ENCODE measurements at places on chromosomes 5 and 9.

DNA sequence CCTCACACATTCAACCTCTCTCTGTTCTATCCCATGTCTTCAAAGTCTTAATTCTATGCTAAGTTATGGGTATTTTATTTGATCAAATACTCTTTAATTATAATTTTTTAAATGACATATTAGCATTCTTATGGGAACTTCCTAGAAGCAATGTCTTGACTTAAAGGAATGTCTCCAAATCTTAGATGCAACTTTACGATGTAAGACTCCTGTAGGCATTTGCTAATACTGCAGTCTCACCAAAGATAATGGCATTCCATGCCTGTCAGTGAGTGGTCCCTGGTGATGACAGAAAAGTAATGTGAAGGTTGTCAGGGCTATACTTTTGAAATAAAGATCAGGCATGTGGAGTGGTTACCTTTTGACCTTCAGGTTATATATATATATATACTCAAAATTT lies 1654.2 kb upstream of the WWC1 start:
- DNase-seq: no peak

- DNase-seq: no peak
Observed at GRCh38 chr9:23825700-23826099, 340 bp downstream of the ELAVL2 start.

DNA sequence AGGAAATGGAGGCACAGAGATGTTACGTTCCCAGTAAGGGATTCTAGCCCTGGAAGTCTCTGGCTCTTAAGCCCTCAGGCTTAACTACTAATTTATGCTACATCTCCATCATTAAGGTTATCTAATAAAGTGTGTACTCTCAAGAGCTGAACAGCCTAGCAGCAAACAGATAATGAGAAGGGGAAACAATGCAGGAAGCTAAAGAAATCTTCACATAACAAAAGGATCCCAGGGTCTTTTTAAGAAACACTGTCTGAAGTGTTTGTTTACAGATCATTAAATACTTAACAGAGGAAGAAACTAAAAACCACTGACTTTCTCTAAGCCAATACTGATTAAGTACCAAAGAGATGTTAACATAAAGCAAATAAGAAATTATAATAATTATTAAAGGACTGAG lies 129.0 kb downstream of the PAPPA start:
- DNase-seq: no peak

DNA sequence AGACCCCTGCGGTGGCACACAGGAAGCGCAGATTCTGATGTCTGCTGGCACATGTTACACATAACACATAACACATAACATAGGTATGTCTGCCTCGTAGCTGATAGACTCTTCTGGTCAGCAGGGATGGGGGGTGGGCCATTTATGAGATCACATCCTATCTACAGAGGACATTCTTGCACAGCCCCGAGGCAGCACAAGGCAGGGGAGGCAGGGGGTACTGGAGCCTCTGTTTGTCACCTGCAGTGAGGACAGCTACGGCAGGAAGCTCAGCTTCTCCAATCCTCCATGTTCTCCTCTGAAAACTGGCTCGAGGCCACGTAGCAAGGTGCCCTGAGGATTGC lies 16.7 kb upstream of the MED10 start:
- DNase-seq: no peak

DNA sequence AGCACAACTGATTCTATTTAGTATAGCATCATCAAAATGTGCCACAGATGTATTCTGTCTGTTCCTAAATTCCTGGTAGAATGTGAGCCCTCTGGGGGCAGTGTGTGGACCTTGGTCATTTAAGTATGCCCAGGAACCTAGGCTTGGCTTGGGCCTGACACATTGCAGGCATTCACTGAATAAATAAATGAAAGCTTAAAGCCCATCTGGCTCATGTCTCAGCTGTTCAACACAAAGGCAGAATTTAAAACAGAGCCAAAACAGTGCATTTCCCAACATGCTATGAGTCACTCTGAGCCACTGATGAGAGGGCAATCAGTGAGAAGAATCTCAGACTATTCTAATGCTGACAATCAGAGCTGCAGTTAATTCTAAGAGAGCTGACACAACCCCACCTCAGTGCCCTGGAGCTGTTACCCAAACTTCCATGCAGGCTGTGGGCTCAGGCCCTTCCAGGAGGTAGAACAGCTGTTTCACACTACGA lies 8.1 kb downstream of the FAM193B start:
- DNase-seq: no peak

GRCh38 chr9:6433410-6433809 lies 20.4 kb downstream of the UHRF2 start:
- DNase-seq: no peak

DNA sequence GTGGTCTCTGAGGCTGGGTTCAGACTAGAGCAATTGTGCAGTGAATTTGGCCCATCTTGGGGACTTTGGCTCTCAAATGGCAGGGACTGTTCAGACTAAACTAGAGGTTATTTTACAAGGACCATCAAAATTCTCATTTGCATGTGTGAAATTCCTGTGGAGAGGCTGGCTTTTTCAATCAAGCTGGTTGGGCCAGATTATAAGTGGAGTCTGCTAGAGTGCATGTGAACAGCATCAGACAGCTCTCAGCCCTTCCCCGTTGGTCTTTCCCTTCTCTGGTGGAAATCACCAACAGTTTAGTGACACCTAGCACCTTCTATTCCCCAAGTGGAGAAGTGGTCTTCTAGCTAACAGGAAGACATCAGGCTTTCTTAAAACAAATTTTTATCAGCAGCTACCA lies 301.3 kb downstream of the CWC27 start:
- no peak for DNase-seq

- no peak for DNase-seq
Observed at GRCh38 chr5:149423049-149423793, 44.1 kb upstream of the IL17B start.

GRCh38 chr9:121138561-121138960 lies 63.1 kb downstream of the RAB14 start:
- no peak for DNase-seq

GRCh38 chr5:97844797-97845196 lies 661.8 kb upstream of the RIOK2 start:
- DNase-seq: no peak

- no peak for DNase-seq
Observed at GRCh38 chr9:135282808-135283207, 195.3 kb downstream of the OLFM1 start.

- no peak for DNase-seq
Observed at GRCh38 chr9:80218328-80218727, 646.6 kb downstream of the TLE4 start.

DNA sequence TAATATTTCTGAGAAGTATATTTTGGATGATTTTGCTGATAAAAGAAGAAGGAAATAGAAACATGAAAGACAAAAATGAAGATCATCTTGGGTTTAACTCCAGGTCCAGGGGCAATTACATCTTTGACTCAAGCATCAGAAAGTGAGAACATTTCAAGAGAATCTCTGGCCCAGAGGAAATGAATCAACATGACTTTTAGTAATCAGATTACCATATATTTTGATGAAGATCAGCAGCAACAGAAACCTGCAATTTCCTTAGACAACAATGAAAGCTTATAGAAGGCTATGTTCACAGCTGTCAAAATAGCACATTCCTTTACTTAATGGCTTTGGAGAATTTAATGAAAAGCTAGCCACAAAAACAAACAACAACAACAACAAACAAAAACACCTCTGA lies 638.1 kb downstream of the EFNA5 start:
- DNase-seq: no peak

- no peak for DNase-seq
Observed at GRCh38 chr5:76787237-76787636, 31.6 kb upstream of the F2RL1 start.

DNA sequence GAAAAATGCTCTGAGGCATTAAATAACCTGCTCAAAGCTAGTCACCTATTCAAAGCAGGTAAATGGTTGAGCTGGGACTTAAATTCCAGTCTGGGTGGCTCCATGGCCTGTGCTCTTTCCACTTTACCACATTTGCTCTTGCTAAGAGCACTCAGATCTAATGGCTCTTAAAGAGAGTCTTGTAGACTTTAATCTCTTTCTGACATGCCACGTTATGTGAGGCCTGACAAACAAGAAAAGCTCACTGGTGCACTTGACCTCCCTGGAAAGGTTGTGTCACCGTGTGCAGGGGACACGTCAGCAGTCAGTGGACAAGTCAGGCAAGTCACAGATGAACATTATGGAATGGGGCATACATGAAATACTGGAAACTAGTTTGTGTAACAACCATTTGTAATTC lies 129.9 kb upstream of the RPS23 start:
- no peak for DNase-seq

GRCh38 chr5:147712019-147712418 lies 70.5 kb downstream of the JAKMIP2 start:
- DNase-seq: no peak

GRCh38 chr5:39846144-39846543 lies 421.4 kb upstream of the DAB2 start:
- no peak for DNase-seq

- no peak for DNase-seq
Observed at GRCh38 chr9:92614763-92615461, 55.0 kb downstream of the IPPK start.

DNA sequence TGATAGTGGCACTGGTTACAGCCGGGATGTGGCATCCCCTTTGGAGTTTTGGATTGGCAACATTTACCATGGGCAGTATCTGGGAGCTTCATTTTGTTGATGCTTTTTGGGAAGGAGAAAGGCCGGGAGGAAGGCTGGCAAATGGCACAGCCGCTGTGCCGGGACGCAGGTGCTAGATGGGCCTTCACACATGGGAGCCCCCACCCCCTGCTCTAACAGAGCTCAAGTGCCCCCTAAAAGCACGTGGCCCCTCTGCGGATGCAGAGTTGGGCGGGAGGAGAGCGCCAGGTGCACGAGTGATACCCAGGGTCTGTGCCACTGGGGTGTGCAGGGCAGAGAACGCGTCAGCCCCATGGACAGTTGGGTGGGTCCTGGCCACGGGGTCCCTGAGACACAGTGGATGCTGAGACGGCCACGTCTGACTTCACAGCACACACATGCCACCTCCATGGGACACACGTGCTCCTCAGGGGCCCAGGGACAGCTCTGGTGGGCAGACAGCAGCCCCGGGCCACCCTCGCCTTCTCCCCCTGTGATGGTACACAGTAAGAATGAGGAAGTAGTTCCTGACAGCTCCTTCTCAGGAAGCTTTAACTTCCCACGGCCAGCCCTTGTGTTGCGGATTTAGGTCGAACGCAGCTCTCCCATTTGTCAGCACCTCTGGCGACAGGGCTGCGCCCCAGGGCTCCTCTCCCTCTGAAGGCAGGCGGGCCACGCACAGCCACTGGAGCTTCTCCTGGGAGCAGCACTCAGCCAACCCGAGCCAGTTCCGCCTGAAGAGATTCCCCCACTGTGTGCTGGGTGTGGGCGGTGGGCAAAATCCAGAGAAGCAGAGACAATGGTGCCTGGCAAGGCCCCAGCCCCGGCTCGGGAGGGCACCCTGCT lies 10.8 kb downstream of the SLC9A3 start:
- DNase-seq: no peak

GRCh38 chr9:14318361-14318760 lies 4.4 kb upstream of the NFIB start:
- no peak for DNase-seq

DNA sequence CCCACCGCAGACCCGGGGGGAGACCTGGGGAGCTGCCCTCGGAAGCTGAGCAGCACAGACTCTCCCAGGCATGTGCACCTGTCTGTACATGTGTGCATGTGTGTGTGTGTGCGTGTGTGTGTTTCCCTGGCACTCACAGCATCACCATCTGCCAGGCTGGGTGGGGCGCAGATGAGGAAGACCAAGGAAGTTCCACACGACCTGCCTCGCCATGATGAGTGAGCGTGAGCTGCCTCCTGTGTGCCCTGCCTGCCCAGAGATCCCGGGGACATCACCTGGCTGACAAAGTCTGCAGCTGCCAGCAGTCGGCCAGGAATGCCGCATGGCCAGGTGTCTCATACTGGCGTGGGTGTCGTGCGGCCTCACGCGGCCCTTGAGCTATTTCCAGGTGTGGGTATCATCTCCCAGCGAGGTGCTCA lies 4.0 kb upstream of the GPSM1 start:
- DNase-seq: no peak

GRCh38 chr5:155953335-155953734 lies 373.6 kb upstream of the SGCD start:
- DNase-seq: no peak

DNA sequence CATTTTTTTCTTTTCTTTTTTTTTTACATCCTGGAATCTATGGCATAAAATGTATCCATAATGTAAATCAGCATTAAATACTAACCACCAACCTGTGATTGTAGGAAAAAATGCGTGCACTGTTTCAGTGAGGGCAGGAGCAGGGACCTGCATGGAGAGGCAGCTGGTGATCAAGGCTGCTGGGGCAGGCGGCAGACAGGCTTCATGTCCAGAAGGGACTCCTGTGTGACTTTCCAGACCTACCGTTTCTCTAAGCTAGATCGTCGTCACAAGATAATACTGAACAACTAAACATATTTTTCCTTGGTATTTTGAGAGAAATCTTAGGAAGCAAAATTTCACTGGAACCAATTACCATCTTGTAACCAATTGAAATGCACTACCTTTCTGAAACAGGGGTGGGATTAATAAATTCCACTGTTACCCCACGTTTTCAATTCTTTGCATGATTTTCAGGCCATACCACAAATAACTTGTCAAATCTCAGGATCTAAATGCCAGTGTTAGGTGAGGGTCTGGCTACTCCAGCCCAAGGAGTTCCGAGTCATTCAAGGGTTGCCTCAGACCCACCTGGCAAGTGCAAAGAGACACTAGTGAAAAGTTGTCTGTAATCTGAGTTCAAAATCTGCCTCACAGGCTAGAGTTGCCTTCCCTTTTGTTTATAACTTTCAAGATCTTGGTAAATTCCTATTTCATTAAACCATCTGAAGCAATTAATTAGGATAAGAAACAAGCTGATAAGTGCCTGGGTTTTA lies 198.2 kb downstream of the SEMA5A start:
- no peak for DNase-seq

- no peak for DNase-seq
Observed at GRCh38 chr5:150587856-150588595, 52.4 kb upstream of the SYNPO start.

DNA sequence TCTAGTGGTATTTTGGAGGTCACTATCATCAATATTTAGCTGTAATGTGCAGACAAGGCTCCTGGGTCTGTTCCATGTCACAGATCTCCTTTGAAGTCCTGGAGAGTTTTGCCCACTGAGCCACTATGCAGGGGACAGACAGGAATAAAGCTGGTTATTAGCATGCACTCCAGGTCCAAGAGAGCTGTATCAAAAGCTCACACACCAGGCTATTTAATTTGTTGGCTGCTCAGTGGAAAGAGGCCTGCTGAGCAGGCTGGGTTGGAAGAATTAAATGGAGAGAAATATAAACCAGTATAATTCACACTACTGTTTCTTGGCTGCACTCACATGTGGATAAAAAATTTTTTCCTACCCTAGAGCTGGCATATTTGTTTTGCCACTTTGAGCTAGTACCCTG lies 113.8 kb upstream of the TAF11L2 start:
- DNase-seq: no peak

- no peak for DNase-seq
Observed at GRCh38 chr9:117485176-117485575, 70.3 kb upstream of the ASTN2 start.

DNA sequence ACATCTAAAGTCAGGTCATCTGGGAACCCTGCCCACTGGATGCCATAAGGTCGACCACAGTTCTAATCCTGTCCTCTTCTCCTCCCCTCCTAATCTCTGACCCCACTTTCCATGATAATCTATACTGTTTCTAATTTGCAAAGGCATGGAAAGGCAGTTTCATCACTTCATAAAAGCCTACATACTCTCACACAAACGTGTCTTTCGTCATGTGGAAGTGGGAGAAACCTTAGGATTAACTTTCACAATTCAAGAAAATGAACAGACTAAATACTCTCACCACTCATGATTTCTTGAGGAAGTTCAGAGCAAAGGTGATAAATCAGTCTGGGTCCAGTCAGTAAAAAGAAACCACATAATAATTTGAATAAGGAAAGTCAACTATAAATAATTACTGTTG lies 5.5 kb downstream of the FANCC start:
- DNase-seq: no peak

Data from stimulated activated effector memory CD8-positive, alpha-beta T cell treated with anti-CD3 and anti-CD28 coated beads, Interleukin-12 subunit alpha, Interleukin-12 subunit beta, amount 100 ng/mL, for 72 hours (primary cell).